Immature natural killer cell (primary cell): ENCODE measurements at places on chromosomes 7 and 10. TPM values are rescaled to one million over a fixed set of nuclear protein-coding genes. Genes with fewer than 3 reads are reported as not detected.

DNA sequence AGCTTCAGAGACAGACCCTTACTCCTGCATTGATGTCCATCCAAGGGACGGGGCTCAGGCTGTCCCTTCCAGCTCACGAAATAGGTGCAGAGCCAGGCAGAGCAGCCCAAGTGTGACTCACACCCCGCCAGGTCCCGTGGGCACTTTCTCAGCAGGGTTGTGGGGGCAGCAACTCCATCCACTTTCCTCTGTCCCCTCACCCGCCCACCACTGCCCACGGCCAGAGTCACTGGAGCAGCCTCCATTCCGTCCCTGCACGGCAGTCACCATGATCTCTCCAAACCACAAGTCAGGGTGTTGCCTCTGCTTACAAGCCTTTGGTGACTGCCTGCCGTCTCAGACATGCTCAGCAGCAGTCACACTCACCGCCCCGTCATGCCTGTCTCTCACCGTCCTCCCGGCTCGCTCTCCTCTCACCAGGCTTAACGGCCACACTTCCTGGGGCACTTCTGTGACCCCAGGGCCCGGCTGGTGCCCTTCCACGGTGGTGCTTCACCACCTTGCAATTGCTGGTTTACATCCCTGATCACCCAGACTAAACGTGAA, 39.3 kb downstream of the CALML3 start:
- peaks cover 11% of the 10 kb centered on the region for H3K4me1 ChIP-seq
- peak overlapping the region; percentile 48 for H3K4me3 ChIP-seq
- peak; percentile 21 for DNase-seq
- H3K27ac ChIP-seq = peak overlapping the region; percentile 60
- H3K36me3 ChIP-seq = no peaks in the 10 kb centered on the region
- peaks cover 2% of the 10 kb centered on the region for H3K27me3 ChIP-seq

- peaks cover 7% of the 10 kb centered on the region for H3K36me3 ChIP-seq
- H3K4me3 ChIP-seq = no peak overlapping the region
- H3K27me3 ChIP-seq = no peaks in the 10 kb centered on the region
- H3K27ac ChIP-seq = no peak overlapping the region
These were observed 5.4 kb downstream of the NOM1 start for GRCh38 chr7:156954941-156955340.

DNA sequence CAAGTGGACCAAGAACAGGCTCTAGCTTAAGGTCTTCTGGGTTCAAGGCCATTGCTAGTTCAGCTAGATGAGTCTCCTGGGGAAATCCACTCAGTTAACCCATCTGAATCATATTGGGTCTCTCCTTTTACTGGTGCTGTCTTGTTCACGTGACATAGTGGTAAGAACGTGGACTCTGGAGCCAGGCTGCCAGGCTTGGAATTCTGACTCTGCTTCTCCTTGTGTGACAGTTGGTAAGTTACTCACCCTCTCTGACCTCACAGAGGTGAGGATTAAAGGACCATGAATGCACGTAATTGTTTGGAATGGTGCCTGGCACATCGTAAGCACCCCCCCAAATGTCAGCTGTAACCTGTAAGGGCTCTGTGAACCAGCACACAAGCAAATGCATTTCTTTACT, 9.7 kb upstream of the CALU start:
- H3K27ac ChIP-seq = no peak overlapping the region
- H3K36me3 ChIP-seq = no peaks in the 10 kb centered on the region
- H3K4me1 ChIP-seq = no peaks in the 10 kb centered on the region
- DNase-seq = no peak
- peaks cover 13% of the 10 kb centered on the region for H3K27me3 ChIP-seq
- no peak overlapping the region for H3K4me3 ChIP-seq

- no peaks in the 10 kb centered on the region for H3K27me3 ChIP-seq
- no peak overlapping the region for H3K27ac ChIP-seq
- no peak overlapping the region for H3K4me3 ChIP-seq
- peaks cover 22% of the 10 kb centered on the region for H3K36me3 ChIP-seq
These were observed 96.8 kb downstream of the PTEN start for GRCh38 chr10:87960230-87960629.

DNA sequence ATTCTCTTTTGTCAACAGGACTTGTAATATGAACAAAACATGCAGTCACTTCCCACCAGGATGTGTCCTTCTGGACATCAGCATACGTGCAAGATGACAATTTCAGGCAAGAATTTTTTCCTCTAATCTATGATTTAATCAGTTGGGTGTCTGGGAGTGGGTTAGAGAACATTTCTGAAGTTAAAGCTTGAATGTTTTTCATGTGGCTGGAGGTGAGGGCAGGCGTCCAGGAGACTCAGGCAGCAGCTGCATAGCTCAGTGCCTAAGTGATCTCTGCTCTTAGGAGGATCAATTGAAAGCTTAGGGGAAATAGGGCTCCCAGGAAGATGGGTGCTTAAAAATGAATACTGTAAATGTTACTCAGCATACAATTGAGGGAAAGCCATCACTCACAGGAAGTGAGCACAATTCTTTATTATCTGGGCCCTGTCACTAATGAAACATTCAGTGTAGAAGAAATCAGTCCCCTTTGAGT, 457.6 kb upstream of the KLF6 start:
- DNase-seq = no peak
- H3K27ac ChIP-seq = no peak overlapping the region
- no peak overlapping the region for H3K4me3 ChIP-seq

DNA sequence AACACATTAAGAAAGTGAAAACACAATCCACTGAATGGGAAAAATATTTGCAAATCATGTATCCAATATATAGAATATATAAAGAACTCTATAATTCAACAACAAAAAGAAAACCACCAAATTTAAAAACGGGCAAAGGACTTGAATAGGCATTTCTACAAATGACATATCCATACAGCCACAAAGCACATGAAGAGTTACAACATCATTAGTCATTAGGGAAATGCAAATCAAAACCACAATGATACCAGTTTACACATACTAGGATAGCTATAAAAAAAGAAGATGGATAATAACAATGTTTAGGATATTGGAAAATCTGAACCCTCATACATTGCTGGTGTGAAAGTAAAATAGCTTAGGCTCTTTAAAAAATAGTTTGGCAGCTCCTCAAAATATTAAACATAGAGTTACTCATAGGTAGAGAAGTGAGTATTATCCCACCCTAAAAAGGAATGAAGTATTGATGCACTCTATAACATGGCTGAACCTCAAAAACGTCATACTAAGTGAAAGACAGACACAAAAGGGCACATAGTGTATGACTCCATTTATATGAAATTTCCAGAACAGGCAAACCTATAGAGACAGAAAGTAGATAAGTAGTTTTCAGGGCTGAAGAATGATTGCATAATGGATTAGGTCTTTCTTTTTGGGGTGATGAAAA, 4.5 kb downstream of the ZPBP start:
- H3K27me3 ChIP-seq = peaks cover 3% of the 10 kb centered on the region
- DNase-seq = no peak
- no peaks in the 10 kb centered on the region for H3K36me3 ChIP-seq
- no peak overlapping the region for H3K27ac ChIP-seq
- no peak overlapping the region for H3K4me3 ChIP-seq
- peaks cover 5% of the 10 kb centered on the region for H3K4me1 ChIP-seq

GRCh38 chr7:142548978-142549377, 200.3 kb upstream of the PRSS1 start:
- H3K27me3 ChIP-seq = peaks cover 2% of the 10 kb centered on the region
- H3K36me3 ChIP-seq = no peaks in the 10 kb centered on the region
- no peak overlapping the region for H3K4me3 ChIP-seq
- no peaks in the 10 kb centered on the region for H3K4me1 ChIP-seq
- no peak for DNase-seq

DNA sequence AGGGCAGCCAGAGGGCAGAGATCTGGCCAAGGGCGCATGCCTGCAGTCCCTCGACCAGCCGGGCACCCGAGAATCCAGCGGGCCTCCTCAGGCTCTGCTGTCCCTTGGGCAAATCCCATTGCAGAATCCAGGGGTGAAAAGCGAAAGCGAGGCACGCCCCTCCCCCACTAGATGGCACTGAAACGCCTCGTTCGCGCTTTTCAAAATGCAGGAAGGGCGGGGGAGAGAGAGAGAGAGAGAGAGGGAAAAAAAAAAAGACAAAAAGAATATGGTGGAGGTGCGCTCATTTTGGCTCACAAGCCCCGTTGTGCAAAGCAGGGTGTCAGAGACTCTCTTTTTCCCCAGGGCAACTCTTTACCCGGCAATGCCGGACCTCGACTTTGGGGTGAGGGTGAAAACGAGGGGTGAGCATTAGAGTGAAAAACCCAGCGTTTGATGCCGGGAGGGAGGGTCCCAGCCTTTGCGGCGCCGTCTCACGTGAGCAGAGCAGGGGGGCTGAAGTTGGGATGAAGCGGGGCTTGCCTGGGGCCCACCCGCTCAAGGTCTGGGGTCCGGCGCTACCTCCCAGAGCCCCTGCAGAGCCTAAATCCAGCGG, 2.5 kb upstream of the TMEM178B start:
- peak overlapping the region; percentile 55 for H3K4me3 ChIP-seq
- H3K36me3 ChIP-seq = no peaks in the 10 kb centered on the region
- no peak for DNase-seq
- H3K4me1 ChIP-seq = peaks cover 27% of the 10 kb centered on the region
- H3K27me3 ChIP-seq = peaks cover 32% of the 10 kb centered on the region

Gene SLC26A4
- not detected for polyA plus RNA-seq

Gene HMX2
- polyA plus RNA-seq = not detected

Gene OR9A4
- not detected for polyA plus RNA-seq

Gene ARHGAP22
- not detected for polyA plus RNA-seq
